ENCODE measurements at places on chromosomes 16 and 17.

GRCh38 chr16:89779231-89779908 lies 37.1 kb downstream of the FANCA start:
- no peak for DNase-seq

DNA sequence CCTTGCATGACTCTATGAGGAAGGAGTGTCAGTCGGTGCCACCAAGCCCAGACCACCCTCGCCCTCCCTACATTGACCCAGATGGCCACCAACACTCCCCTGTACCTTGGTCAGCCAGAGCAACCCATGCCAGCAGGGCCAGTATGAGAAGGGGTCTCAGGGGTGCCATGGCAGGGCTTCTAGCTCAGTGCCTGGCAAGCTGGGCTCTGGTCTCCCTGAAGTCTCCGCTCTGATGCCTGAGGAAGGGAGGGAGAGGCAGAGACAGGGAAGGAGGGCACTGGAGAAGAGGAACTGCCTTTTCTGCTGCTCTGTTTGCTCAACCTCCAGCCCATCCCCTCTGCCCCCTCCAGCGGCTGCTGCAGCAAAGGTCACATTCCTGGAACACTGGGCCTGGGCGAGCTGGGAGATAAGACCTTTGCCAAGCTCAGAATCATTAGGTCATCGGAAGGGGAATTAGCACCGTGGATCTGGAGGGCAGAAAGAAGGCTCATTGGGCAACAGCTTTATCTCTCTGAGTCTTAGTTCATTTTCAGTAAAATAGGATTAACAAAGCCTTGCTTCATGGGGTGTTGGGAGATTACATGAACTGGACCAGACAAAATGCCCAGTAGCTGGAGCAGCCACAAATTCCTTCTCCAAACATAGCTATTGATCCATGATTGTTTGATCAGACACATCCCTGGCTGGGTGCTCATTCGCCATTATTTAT lies at the start of gene VTN:
Gene VTN, minus strand, starts transcription at position 273 of the 709 bp plus-strand sequence. Its CDS starts 104 bp downstream, at position 169.
- DNase-seq = no peak

DNA sequence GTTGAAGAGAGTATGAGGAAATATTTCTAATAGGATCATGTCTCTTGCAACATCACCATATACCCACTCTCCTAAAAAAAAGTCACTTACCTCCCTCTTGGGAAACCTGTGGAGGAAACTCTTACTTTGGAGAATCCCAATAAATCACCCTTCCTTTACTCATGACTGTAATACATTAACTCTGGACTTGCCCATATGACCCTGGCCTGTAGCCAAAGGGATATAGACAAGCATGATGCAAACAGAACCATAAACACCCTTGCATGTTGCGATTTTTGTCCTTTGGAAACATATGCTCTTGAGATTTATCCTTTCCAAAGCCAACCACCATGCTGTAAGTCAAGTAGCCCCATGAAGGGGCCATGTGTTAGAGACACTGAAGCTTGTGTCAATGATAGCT lies 19.5 kb downstream of the CDH11 start:
- DNase-seq = no peak

DNA sequence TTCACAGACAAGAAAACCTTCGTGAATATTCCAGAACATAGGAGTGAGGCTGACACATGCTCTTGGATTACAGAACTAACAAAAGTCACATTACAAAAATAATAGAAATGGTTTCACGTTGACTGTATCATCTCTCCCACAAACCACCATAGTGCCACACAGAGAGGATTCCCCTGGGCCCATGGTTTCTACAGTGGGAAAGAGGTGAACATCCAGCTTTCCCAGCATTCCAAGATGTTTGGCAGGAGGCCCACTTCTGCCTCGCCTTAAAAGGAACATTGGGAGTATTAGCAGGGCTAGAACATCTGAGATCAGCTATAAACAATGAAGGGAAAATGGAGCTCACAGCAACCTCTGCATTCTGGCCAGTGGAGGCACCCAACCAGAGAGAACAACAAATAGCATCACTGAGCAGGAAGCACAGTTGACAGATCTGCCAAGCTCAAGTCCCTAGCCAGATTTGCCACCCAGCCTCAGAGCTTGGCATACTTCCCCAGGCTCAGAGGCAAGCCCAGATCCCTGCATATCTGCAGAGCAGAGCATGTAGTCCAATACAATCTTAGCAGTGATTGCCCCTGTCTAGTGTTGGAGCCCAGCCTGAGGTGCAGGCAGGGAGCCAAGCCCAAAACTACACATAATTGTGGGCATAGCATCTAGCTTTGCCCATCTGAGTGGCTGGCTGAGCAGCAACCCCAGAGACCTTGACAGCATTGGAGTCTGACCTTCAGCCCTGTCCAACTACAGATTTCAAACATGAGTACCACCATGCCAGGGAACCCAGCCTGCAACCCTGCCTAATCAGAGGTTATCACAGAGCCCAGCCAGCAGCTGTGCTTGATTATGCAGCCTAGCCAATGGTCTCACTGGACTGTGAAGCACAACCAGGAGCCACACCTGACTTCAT lies 260.4 kb downstream of the CEP112 start:
- DNase-seq = no peak

DNA sequence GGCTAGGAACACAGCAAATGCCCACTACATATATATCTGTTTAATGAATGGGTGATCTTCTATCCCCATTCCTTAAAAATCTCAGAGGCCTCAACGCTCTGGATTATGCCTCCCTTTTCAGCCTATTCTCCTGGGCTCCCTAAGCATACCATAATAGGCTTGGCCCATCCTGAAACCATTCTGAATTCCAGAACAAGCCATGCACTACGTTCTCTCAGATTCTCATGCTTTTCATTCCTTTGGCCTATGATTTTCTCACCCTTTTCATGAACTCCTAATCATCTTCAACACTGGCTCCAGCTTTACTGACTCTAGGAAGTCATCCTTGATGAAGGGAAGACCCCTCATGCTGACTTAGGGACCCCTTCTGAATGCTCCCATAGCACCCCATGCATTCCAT lies 71.1 kb downstream of the RPGRIP1L start:
- no peak for DNase-seq

- no peak for DNase-seq
Observed at GRCh38 chr16:66422366-66422765, 4.7 kb upstream of the BEAN1 start.

GRCh38 chr17:70060415-70060814 lies 14.6 kb upstream of the KCNJ16 start:
- no peak for DNase-seq

- DNase-seq = no peak
Observed at GRCh38 chr17:31401456-31402254, 10.2 kb downstream of the RAB11FIP4 start.

DNA sequence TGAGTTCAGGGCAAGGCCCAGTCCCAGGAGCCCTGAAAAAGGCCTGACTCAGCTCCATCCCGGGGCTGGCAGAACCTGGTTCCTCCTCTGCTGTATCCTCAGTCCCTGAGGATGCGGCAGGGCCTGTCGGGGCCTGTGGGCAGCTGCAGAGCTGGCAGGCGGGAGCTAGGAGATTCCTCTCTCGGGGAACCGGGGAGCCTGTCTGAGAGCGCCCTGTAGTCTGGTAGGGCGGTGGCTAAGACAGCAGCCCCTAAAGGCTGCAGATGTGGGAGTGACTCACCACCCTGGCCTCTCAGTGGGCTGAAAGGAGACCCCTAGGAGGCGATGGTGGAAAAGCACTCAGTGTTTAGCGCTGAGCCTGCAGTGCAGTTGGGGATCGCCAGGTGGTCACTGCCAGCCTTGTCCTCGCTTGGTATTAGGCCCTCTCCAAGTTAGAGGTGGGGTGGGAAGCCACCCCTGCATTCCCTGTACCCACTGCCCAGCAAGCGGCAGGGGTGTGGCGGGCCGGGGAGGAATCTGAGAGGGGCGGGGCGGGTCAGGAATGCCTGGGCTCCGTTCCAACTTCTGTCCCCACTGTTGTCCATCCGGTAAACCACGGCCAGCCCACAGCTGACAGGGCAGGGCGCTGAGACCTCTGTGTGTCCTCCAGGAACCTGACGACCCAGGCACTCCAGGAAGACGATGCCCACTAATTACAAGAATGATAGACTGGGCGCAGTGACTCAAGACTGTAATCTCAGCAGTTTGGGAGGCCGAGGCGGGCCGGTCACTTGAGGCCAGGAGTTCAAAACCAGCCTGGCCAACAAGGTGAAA lies 29.5 kb upstream of the CDH1 start:
- no peak for DNase-seq

- DNase-seq = no peak
Observed at GRCh38 chr16:81489547-81490267, 45.1 kb downstream of the CMIP start.

DNA sequence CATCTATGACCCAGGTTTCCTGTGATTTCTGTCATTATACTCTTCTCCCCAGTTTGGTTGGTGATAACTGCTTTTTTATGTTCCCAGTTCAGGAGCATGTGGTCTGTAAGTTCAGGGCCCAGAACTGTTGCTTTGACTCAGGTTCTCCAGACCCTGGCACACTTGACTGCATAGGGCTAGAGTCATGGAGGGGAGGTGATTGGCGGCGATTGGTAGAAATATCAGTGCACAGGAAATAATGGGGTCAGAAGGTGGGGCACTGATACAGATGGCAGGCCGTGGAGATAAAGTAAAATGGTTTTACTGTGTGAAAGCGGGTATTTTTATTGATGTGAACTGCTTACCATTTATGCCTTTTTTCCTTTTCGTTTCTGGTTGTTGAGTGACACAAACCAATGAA lies 28.7 kb downstream of the TAC4 start:
- no peak for DNase-seq

DNA sequence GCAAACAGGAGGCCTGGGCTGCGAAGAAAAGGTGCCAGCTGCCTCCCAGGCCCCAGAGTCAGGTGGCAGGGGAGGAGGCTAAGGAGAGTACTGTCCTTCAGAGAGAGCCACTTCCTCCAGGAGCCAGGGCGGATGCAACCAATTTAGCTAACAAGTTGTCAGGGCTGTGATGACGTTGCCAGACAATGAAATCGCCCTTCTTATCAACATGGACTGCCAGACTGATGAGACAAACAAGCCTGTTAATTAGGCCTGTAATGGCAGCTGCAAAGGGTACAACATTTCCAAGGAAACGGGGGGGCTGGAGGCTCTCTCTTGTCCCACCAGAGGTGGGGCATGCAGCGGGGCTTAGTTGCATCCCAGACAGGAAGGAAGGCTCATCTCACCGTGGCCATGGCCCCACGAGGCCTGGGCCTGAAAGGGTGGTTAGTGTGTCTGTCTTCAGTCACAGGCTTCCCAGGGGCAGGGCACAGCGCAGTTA lies 111.8 kb downstream of the SDK2 start:
- no peak for DNase-seq

GRCh38 chr17:72991651-72992050 lies 100.8 kb downstream of the SLC39A11 start:
- DNase-seq = no peak

DNA sequence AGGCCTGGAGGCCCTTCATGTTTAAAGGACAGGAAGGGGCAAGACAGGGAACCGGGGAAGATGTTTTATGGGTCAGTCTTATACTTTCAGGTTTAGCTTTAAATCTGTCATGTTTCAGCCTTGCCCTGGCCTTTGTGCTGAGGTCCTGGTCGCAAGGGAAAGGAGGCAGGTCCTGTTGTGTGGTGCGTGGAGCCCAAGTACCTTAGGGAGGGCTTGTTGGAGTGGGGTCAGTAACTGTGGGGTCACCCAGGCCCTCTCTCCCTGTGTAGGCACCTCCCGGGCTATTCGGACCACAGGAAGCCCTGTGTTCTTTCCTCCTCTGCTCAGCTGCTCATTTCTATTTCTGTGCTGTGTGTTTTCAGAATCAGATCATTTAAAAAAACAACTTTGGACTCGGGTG lies 42.7 kb downstream of the MPRIP start:
- DNase-seq = no peak

DNA sequence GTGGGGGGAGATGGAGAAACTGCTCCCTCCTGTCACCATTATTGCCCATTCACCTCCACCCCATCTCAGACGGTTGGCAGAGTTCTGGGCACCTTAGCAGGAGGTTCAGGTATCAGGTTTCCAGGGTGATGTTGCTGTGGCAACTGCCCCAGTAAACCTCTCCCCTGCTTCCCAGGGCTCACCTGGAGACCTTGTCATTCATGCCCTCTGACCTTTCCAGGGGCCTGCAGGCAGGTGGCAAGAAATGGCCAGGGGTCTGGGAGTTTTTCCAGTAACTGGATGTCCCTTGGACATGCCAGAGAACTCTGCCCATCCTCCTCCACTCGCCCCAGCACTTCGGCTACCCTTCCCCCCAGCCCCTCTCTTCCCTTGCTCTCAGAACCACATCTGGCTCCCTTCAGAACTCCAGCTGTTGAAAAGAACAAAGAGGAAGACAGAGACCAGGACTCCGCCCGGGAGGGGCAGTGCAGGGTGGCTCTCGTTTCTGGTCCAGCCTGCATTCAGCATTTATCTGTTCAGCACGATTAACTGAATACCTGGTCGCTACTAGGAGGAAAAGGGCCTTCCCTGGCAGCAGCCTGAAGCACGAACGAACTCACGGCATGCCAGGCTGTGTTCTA lies 8.5 kb downstream of the MLLT6 start:
- DNase-seq = no peak

DNA sequence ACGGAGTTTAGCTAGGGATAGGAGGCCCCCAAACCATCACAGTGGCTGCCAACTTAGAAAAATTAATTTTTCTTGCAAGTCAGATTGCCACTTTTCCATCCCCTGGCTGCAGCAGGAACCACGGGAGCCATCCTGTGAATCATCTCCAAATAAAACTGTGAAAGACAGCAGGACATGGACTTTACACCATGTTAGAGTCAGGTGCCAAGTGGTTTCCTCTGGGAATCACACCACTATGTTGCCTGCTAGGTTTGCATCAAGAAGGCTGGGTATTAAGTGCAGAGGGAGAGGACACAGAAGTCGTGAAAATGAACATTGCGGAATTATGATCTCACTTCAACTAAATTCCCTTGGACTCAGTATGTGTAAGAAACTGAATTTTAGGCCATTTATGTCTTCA lies 471.3 kb upstream of the GOT2 start:
- no peak for DNase-seq

DNA sequence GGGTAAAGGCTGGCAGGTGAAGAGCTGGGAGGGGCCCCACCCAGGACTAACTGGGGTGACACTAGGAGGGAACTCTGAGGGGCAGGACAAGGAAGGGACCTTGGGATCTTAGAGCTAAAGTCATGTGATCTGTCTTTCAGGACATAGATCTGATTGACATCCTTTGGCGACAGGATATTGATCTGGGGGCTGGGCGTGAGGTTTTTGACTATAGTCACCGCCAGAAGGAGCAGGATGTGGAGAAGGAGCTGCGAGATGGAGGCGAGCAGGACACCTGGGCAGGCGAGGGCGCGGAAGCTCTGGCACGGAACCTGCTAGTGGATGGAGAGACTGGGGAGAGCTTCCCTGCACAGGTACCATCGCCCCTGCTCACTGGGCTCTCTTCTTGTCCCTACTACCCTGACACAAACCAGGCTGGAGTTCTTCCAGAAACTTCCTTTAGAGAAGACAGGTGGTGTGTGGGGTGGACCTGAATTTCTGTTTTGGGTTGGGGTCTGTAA lies 8.1 kb downstream of the NFE2L1 start:
- DNase-seq = no peak

- DNase-seq = no peak
Observed at GRCh38 chr17:19756546-19756945, 8.4 kb upstream of the ALDH3A1 start.

GRCh38 chr17:79298799-79299198 lies 224.2 kb downstream of the ENGASE start:
- DNase-seq = no peak
